ENCODE measurements at places on chromosomes 2 and 18. TPM values are rescaled to one million over a fixed set of nuclear protein-coding genes. Genes with fewer than 3 reads are reported as not detected.

- no peak for DNase-seq
These were observed 612.8 kb downstream of the RNF144A start for GRCh38 chr2:7530001-7530400.

GRCh38 chr18:12779456-12779855 lies 76.6 kb downstream of the PSMG2 start:
- DNase-seq: no peak

Gene LINC00305
- total RNA-seq: not detected

Gene UGT1A9
- 1.7 TPM for total RNA-seq

Gene MAPRE2
- total RNA-seq: 5.9 TPM

- no peak for DNase-seq
These were observed 51.0 kb downstream of the PAX8 start for GRCh38 chr2:113227698-113228097.

- DNase-seq: no peak
These were observed 2.8 kb downstream of the PREPL start for GRCh38 chr2:44358503-44358902.
